ENCODE measurements at places on chromosomes 11 and 22.

GRCh38 chr11:74671520-74672196 lies 59.6 kb downstream of the CHRDL2 start:
- DNase-seq, result no peak

DNA sequence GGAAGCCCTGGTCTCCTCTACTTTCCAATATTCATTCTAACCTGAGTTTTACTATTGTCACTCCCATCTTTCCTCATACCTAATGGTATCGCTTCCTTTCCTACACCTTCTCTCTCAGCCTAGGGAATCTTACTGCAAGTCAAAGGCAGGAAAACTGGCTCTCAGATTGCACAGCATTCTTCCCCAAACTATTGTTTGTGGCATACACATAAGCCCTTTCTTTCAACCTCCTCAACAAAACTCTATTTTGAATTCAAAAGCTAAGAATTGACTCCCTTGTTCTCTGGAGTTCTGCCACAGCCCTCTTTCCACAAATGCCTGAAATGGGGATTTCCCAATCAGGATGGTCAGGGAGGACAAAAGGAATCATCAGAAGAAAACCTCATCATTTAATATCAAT lies 181.5 kb downstream of the FAM76B start:
- no peak for DNase-seq

DNA sequence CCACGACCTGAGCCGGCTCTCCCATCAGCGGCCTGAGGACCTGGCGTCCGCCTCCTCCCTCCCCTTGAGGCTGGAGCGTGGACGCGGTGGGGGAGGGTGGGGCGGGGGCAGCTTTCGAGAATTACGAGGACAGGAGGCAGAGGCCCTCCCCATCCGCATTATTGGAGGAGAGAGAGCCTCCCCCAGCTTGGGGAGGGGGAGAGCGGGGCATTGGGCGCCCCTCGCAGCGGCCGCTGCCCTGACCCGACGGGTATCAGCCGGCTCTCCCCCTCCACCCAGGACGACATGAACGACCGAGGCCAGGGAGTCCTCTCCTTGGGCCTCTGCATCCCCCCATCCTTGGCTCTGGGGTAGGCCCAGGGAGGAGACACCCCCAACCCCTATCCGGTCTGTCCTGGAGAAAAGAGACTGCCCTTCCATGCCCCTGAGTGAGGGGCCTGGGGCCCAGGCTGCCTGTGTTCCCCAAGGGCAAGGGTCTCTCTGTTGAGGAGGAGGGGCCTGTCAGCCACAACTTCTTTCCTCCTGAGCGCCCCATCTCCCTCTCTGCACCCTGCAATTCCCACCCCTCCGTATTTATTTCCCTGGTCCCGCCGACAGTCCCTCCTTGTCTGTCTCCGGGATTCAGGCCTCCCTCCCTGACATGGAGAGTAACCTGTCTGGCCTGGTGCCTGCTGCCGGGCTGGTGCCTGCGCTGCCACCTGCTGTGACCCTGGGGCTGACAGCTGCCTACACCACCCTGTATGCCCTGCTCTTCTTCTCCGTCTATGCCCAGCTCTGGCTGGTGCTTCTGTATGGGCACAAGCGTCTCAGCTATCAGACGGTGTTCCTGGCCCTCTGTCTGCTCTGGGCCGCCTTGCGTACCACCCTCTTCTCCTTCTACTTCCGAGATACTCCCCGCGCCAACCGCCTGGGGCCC lies 495 bp downstream of the GPR137 start:
- no peak for DNase-seq

DNA sequence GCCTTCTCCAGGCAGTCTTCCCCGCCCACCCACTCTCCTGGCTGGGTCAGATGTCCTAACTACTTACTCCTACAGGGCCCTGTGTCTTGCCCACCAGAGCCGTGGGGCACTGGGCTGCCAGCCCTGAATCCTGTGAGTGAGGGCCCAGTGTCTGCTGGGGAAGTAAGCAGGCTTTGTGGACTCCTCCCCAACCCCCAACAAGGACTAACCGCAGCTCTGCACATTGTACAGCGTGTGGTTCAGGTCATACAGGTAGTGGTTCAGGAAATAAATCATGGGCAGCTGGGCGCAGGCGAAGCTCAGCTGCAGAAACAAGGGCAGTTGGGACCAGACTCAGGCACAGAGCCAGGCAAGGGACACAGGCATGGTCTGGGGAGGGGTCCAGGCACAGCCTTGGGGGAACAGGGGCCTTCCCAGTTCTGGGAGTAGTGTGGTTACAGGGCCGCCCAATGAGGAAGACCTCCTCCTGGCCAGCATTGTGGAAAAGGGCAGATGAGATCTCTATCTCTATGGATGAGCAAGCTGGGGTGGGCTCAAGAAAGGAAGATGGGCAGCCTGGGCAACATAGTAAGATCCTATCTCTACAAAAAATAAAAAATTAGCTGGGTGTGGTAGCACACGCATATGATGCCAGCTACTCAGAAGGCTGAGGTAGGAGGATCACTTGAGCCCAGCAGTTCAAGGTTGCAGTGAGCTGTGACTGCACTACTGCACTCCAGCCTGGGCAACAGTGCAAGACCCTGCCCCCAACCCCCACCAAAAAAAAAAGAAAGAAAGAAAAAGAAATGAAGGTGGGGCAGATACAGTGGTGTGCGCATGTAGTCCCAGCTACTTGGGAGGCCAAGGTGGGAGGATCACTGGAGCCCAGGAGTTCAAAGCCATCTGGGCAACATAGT lies 5.5 kb downstream of the UNC93B1 start:
- DNase-seq, result no peak

GRCh38 chr11:101082813-101083212 lies 46.8 kb downstream of the PGR start:
- no peak for DNase-seq

- no peak for DNase-seq
Measured at GRCh38 chr22:31917227-31917921, 27.0 kb upstream of the YWHAH start.

DNA sequence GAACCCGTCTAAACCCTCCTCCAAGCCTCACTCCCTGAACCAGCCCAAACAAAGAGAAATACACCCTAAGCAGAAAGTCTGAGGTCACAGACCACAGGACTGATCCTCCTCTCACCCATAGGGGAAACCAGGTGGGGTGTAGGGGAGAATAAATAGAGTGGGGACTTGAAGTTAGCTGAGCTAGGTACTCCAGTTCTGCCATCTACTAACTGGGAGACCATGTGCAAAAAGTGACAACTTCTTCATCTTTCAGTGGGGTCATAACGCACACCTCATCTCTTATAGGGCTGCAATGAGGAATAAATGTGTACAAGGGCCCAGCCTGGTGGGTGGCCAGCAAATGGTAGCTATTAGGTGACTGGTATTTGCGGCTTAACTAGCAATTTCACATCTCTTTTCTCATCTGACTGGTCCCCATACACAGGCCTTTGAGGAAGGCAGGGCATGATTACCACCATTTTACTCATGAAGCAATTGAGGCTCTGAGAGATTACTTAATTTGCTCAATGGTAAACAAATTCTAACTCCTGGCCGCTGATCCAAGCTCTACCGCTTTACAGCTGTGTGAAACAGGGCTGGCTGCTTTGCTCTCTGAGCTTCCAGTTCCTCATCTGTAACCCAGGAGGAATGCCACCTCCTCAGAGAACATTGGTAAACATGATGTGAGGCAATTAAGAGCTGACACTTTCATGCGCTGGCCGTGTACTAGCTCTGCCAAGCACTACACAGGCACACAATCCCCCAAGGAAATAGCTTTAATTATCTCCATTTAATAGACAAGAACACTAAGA lies 16.6 kb downstream of the TBC1D10A start:
- DNase-seq, result no peak

DNA sequence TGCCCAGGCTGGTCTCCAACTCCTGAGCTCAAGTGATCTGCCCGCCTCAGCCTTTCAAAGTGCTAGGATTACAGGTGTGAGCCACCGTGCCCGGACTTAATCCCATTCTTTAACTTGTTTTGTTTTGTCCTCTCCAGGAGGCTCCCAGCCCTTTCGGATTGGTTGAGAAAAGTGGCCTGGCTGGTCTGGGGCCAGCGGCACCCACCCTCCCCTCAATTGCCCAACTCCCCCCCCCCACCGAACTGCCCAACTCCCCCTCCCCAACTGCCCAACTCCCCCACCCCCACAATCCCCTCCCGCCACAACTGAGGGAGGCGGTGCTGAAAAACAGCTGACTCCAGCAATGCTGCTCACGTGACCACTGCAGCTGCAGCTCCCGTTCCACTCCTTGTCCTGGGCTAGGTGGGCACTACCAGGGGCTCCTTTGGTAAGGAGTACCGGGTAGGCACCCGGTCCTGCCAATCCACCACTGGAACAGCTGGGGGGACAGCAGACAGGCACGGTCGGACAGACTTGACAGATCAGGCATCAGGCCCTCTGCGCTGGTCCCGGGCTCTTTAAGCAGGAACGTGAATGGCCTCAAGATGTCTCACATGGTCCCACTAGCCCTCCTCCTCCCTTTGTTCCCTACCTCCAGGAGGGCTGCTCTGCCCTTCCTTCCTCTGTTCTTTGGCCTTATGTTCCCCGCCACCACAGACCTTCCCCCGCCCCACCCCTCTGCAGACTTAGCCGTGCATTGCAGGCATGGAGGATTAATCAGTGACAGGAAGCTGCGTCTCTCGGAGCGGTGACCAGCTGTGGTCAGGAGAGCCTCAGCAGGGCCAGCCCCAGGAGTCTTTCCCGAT lies at the start of gene TCN2:
Gene TCN2, plus strand, starts transcription at position 720 of the 845 bp plus-strand sequence. CDS start 158 bp downstream, outside the sequence.
- DNase-seq, result peak; percentile 22

- DNase-seq, result no peak
Measured at GRCh38 chr11:21653951-21654421, 538.9 kb upstream of the ANO5 start.

DNA sequence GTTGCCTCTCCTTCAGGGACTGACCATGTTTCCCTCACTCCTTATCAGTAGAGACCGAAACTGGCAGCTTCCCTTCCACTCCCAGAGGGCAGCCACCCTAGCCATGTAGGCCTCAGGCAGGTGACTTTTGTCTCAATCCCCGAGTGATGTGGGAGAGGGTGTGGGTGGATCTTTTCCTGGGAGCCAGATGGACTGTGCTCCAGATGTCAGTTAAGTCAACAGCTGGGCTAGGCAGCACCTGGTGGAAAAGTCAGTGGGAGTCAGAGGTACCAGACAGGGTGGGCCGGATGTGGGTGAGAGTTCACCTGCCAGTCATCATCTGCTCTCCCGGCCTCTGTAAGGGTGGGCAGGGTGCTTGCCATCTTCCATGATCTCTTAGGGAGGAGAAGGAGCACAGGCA lies 1.9 kb downstream of the BANF1 start:
- no peak for DNase-seq

- no peak for DNase-seq
Measured at GRCh38 chr11:298406-299065, 790 bp downstream of the IFITM5 start.

DNA sequence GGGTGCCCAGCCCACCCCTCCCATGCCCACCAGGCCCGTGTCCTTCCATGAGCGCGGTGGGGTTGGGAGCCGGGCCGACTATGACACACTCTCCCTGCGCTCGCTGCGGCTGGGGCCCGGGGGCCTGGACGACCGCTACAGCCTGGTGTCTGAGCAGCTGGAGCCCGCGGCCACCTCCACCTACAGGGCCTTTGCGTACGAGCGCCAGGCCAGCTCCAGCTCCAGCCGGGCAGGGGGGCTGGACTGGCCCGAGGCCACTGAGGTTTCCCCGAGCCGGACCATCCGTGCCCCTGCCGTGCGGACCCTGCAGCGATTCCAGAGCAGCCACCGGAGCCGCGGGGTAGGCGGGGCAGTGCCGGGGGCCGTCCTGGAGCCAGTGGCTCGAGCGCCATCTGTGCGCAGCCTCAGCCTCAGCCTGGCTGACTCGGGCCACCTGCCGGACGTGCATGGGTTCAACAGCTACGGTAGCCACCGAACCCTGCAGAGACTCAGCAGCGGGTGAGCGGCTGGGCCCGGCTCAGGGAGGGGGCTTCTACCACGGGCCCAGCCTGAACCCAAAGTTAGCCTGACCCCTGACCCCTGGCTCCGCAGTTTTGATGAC lies 3.0 kb downstream of the PKP3 start:
- DNase-seq, result no peak

DNA sequence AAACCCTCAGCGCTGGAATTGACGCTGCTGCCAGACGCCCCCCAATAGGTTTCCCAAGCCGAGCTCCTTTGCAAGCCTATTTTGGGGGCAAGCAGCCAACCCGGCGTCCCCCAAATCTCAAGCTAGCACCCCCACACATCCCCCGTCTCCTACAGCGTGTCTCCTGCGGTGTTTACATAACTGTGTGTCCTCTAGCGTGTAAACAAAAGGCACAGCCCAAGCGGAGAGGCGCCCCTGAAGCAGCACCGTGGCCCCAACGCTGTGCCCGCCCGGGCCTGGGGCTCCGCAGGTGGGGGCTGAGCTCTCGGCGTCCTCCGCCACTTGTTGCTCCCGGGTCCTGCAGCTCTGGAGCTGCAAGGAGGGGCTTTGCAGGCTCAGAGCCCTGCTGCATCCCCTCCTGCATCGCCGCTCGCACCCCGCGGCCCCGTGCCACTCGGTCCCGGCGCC lies 1.6 kb downstream of the CADM1 start:
- no peak for DNase-seq

GRCh38 chr11:62588966-62589637 lies 2.2 kb downstream of the TUT1 start:
- no peak for DNase-seq

- DNase-seq, result no peak
Measured at GRCh38 chr11:9280655-9281301, 15.6 kb upstream of the DENND5A start.

DNA sequence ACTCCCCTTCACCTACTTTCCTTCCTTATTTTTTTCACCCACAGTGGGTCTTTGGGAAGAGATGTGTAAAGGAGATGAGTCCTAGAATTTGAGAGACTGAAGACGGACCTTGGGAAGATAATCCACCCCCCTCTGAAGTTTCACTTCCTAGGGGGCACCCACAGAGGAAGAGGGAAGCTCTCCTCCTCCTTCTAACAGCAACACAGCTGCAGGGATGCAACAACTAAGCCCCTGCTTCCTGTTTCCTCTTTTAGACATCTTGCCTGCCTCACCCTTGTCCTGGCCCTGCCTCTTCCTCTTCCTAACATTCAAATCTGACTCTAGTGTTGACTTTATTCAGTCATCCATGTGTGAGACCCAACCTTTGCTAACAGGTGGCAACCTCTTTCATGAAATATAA lies 424.6 kb downstream of the BUD13 start:
- no peak for DNase-seq

DNA sequence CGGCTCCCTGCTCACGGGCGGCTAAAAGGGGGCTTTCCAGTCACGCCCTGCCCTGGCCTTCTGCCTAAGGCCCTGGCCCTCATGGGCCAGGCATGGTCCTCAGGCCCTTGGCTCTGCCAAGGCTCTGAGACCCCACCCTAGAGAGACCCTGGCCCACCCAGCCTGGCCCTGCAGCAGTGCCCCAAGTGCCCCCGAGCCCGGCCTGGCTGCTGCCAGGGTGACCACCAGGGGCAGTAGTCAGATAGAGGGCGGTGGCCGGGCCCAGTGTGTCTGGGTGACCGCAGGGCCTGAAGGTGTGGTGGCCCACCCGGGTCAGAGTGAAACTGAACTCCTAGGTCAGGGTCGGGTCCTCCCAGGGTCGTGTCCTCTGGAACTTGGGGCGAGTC lies 29.4 kb upstream of the CCDC188 start:
- DNase-seq, result no peak

GRCh38 chr11:125102510-125102909 lies 8.9 kb downstream of the TMEM218 start:
- no peak for DNase-seq

- no peak for DNase-seq
Measured at GRCh38 chr22:41608386-41608785, 12.5 kb downstream of the DESI1 start.

Data from NCI-H460 (cell line).